Suppressor macrophage (primary cell): ENCODE measurements at places on chromosomes 5 and 9.

GRCh38 chr5:98794001-98794400, 20.5 kb downstream of the RGMB start:
- DNase-seq = no peak

DNA sequence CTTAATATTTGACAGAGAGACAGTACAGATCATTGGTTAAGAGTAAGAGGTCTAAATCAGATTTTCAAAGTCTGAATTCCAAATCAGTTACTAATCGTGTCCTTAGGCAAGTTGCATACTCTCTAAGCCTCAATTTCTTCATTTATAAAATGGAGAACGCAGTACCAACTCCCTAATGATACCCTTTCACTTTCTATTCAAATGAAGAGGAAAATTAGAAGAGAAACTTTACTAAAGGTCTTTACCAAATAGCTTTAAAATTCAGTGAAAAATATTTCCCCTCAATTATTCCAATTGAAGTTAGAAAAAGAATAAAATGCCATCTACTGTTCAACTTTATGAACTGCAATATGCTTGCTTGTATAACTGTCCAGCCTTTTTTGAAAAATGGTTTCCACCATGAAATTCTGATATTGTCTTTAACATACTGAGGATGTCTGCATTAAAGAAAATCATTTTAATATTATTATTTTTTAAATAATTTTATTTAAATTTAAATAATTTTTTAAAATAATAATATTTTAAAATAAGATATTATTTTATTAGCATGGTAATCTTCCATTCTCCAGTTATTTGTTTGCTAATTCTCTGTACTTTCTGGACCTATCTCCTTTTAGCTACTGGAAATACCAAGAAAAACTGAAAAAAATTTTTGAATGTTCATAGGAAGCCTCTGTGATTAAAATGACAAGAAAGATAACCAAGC, 36.0 kb downstream of the POC5 start:
- DNase-seq = no peak

- DNase-seq = no peak
Observed at GRCh38 chr5:133427121-133427777, 185.1 kb downstream of the FSTL4 start.

DNA sequence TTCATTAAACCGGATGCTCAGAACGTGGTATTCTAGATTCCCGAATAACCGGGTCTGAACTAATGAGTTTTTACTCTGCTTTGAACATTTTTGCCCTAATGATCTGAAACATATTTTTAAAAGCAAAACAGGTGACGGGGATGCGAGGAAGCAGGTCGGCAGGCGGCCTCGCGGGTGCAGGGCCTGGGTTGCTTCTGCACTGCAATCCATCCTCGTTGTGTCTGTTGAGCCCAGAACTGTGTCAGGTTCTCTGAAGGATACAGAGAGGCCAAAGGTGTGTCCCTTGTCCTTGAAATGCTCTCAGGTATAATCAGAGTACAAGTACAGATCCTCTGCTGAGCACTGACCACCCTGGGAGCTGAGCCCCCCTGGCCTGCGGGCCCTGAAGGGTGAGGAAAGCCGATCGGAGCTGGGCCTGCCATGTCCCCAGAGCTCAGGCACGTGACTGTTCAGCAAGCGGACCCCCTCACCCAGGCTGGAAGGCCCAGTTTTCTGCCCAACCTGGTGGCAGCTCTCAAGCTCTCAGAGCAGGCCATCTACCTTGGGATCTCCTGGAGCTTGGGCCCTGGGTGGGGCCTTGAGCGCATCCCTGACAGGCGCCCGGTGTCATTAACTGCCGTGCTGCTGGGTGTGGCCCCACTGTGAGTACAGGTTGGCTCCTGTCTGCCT, 151.8 kb downstream of the OLFM1 start:
- no peak for DNase-seq

- DNase-seq = no peak
Observed at GRCh38 chr9:132287256-132287760, 67.5 kb downstream of the SETX start.

GRCh38 chr5:157509587-157509986, 49.6 kb downstream of the NIPAL4 start:
- DNase-seq = no peak

DNA sequence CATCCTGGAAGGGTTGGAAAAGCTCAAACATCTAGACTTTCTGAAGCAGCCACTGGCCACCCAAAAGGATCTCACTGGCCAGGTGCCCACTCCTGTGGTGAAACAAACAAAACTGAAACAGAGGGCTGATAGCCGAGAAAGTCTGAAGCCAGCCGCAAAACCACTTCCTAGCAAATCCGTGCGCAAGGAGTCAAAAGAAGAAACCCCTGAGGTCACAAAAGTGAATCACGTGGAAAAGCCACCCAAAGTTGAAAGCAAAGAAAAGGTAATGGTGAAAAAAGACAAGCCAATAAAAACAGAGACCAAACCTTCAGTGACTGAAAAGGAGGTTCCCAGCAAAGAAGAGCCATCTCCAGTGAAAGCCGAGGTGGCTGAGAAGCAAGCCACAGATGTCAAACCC, 87.6 kb downstream of the MAP1B start:
- no peak for DNase-seq

GRCh38 chr5:138354387-138354786, 1.9 kb downstream of the KDM3B start:
- peak; percentile 17 for DNase-seq

GRCh38 chr9:128203024-128203706, at the start of gene DNM1:
Gene DNM1, plus strand, starts transcription at chr9:128203379. Its CDS starts 92 bp downstream, at chr9:128203471.
- DNase-seq = peak; percentile 83

GRCh38 chr5:126542441-126542840, 52.6 kb downstream of the ALDH7A1 start:
- no peak for DNase-seq

- DNase-seq = peak; percentile 38
Observed at GRCh38 chr5:142716963-142717362, 31.1 kb upstream of the FGF1 start.

DNA sequence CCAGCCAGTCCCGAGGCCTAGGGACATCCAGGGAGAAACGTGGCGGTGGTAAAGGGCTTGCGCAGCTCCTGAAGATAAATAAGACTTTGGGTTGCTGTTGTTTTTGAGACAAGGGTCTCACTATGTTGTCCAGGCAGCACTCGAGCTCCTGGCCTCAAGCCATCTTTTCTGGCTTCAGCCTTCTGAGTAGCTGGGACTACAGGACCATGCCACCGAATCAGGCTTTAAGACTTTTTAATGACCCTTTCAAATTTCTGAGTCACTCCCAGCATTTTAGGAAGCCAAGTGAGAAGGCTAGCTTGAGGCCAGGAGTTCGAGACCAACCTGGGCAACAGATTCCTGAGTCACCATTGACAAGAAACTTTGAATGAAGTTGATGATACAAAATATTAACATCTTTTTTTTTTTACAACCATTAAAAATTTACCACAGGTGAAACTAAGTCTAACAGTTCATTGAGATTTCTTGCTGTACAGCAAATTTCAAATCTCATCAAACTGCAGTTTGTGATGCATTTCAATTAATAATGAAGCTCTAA, 817 bp upstream of the GNE start:
- DNase-seq = no peak

DNA sequence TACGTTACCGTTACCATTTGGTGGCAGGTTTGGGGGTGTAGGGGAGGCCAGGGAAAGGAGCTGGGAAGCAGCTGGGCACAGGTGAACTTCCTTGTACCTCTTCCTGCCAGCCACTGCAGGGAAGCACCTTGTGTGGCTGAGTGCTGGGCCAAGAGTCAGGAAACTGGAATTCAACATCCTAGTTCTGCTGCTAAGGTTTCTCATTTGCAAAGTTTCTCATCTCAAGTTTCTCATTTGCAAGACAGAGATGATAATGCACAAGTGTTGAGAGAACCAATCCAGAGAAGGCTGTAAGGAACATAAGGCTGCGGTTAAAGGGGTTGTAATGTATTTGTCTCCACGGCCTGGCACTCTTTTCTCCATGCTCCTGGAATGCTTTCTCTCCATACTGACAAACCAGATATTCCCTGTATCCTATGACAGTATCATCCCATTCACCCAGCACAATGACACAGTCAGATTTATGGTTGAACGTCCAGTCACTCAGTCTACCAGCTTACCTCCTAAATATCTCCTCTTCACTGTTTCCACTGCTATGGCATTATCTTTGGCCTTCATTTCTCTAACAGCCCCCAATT, 33.6 kb upstream of the LARP1 start:
- no peak for DNase-seq

- DNase-seq = no peak
Observed at GRCh38 chr5:74623006-74623611, 17.4 kb downstream of the ENC1 start.

DNA sequence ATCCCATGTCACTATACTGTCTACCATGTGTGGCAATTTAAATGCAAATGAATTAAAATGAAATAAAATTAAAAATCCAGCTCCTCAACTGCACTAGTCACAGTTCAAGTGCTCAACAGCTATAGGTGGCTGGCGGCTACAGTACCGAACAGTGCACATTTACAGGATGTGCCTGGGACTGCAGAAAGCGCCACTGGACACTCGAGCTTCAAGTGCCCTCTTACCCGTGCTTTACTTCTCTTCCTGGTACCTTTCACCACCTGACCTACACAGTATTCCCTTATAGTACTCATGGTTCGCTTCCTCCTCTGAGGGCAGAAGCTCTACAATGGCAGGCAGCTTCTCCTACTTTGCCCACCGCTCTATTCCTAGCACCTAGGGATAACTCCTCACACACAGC, 166.6 kb downstream of the FANCC start:
- no peak for DNase-seq

DNA sequence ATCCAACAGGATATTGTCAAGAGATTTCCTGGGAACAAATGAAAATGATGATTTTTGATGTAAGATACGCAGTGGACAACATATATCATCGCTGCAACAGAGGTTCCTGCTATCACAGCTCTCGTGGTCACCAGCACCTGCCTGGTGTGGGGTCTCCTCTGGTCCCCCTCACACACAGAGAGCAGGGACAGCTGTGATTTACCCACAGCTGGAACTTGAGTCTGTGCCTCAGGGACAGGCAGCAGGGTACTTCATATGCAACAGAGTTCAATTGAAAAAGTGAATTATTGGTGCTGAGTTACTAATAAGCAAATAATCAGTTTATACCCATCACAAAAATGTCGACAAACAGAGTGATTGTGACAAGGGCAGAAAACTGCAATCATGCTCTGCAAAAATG, 93.4 kb downstream of the LMX1B start:
- no peak for DNase-seq

- DNase-seq = no peak
Observed at GRCh38 chr9:4464911-4465513, 25.3 kb upstream of the SLC1A1 start.

DNA sequence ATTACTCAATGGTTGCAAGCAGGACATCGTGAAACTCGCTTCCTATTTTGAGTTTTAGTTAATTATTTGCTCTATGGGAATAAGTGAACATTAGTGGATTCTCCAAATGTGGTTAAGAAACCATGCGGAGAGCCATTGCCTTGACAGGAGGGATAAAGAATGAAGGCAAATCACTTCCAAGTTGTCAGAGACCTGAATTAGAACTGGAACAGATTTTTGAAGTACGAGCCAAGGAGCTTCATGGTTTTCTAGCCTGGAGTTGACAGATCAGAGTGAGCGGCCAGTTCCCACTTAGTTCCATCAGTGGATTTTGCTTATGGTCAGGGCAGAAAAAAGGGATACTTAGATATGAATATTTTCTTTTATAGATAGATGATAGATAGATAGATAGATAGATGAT, 171.4 kb upstream of the CDH10 start:
- DNase-seq = no peak

DNA sequence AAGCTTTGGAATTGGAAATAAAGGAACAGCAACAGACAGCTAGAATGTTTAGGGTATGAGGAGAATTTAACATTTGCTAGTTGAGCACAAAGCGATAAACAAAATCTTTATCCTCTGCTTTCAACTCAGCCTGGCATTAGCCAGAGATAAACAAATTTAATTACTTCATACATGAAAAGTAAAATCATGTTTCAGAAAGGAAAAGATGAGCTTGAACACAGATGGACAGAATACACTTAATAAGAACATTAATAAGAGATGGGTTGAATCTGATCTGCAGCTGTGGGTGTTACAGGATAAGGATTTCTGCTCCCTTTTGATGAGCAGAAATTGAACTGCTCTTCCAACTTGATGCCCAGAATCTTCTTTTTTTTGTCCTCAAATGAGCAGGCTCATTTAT, 275.2 kb downstream of the CSNK1G3 start:
- no peak for DNase-seq

DNA sequence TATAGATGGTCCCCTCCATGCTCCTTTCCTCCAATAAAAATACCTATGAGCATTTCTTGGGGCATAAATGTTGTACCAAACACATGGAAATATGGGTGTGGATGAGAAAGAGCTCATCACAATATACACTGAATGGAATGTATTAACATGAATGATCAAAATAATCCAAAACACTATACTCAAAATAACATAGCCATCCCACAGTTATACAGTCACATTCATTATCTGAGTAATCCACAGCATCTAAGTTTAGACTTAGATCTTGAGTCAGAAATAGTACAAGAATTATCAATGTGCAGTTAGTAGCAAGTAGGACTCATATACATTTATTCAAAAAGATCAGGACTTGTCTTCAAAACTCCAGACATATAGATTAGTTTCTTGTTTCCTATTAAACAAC, 175.2 kb upstream of the NREP start:
- DNase-seq = no peak

DNA sequence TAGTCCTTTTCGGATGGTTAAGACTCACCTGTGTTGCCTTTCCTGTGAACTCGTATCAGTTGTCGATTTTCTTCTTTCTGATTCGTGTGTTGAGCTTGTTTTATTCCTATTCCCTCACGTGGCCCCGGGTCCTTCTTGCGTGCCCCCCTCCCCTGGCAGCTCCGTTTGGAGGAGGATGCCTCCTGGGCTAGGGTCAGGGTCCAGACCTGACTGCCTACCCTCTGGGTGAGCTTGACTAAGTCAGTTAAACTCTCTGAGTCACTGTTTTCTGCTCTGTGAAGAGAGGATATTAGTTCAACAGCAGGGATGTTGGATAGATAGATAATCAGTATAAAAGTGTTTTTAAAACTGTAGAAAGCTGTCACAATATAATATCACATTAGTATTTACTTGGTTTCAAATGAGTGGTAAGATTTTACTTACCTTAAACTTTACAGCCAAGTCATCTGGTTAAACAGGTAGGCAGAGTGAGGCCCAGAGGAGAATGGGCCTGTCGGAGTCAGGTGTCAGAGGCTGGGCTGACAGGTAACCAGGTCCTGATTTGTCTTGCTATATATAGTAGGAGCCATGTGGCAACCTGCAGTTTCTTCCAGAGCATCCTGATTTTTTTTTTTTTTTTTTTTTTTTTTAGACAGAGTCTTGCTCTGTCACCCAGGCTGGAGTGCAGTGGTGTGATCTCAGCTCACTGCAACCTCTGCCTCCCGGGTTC, 24.2 kb downstream of the PPARGC1B start:
- DNase-seq = no peak

GRCh38 chr9:37471942-37472684, 6.9 kb upstream of the ZBTB5 start:
- DNase-seq = peak; percentile 36
